ENCODE measurements at places on chromosomes 7 and 10.

DNA sequence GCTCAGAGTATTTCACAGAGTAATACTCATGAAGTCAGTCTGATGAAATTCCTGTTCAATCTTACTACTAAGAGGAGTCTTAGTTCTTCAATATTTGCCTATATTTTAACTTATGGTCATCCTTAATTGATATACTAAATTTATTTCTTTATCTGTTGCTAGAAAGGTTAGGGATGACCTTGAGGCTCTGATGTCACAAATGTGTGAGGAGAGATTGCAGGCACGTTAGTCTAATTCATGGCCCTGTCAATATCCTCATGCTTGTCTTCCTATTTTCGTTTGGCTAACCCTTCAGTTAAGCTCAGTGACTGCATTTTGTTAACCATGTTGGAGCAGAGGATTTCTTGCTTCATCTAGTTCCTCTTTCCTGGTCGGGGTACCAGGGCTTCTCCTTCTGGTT lies 704.7 kb upstream of the COBL start:
- DNase-seq = no peak

DNA sequence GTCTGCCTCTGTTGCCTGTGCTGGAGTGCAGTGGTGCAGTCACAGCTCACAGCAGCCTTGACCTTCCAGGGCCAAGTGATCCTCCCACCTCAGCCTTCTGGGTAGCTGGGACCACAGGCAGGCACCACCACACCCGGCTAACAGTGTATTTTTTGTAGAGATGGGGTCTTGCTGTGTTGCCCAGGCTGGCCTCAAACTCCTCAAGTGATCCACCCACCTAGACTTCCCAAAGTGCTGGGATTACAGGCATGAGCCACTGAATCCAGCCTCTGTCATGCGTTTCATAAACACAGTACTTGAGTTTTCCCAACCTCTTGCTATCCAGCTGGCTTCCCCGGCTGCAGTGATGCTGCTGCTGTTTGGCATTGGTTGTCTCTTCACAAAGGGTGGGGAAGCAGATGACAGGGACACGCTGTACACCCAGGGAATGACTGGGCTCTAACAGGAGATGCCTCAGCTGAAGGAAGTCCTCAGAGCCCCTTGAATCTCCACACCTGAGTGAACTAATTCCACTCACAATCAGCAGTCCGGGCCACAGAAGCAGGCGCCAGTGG lies 191.5 kb downstream of the DIP2C start:
- no peak for DNase-seq

DNA sequence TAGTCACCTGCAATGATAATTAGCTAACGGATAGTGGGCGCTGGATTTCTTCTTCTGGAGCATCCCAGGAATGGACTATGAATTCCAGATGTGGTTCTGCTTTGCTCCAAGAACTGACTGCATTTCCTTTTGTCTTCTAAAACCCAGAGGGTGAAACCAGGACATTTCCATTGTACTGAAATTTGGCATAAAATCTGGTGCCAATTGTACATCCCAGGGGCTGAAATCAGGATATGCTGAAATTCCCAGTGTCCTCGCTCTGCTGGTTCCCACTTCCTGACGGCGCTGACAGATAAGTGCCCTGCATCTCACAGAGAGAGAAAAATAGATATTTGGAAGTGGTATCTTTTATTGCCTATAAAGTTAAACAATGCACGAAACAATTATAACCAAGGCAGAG lies 31.9 kb downstream of the RBM20 start:
- DNase-seq = no peak

GRCh38 chr7:52547308-52547910 lies 488.0 kb upstream of the POM121L12 start:
- no peak for DNase-seq

DNA sequence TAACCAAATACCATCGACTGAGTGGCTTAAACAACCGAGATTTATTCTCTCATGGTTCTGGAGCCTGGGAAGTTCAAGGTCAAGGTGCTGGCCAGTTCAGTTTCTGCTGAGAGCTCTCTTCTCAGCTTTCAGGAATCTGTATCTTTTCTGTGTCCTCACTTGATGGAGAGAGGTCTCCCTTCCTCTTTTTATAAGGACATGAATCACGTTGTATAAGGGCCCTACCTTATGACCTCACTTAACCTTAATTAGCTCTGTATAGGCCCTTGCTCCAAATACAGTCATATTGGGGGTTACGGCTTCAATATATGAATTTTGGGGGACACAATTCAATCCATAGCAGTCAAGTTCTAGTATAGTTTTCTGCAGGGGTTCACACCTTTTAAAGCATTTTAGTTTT lies 135.2 kb upstream of the ADO start:
- no peak for DNase-seq

All from caudate nucleus (tissue), 63 donors.